Neural progenitor cell (in vitro differentiated cells): ENCODE measurements at places on chromosomes 13 and 19.

DNA sequence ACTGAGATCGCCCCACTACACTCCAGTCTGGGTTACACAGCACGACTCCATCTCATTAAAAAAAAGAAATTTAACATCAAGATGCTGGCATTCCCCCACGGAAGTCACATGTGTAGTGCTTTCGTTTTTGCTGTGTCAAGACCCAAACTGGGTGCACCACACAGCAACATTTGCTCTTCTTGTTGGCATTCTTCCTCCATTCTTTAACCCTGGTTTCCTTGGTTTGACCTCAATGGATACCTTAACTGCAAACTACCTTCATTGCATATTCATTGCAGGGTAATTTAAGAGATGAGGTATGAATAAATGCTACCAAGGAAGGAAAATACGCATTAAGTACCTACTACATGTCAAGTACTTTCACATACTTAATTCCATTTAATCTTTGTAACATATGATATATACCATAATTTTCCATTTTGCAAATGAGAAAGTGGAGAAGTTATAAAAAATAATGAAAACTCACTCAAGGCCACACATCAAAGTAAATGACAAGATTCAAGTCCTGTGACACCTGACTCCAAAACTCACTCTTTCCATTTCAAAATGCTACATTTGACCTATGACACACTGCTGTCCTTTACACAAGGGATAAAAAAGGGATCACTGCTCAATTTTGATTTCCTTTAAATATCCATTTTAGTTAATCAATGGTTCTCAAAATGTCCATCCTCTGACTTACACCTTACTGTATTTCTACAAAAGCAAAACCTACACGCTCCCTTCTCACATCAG is 59.2 kb downstream of the STK24 start:
- no peak for DNase-seq

DNA sequence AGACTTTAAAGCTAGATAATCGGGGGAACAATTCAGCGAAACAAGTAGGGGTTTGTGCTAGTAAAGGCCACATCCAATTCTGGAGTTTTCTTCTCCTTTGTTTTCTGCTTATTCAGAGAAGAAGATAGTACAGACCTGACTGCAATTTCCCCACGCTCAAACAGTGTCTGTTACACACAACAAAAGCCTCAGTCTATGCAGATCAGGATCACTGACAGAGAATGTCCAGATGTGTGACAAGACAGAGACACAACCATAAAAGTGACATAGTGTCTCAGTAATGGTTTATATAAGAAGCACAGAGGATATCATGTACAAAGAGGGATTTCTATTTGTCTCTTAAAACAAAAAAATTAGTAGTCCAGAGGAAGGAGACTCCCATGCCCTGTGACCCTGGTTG is 70.7 kb upstream of the GTF3A start:
- no peak for DNase-seq

DNA sequence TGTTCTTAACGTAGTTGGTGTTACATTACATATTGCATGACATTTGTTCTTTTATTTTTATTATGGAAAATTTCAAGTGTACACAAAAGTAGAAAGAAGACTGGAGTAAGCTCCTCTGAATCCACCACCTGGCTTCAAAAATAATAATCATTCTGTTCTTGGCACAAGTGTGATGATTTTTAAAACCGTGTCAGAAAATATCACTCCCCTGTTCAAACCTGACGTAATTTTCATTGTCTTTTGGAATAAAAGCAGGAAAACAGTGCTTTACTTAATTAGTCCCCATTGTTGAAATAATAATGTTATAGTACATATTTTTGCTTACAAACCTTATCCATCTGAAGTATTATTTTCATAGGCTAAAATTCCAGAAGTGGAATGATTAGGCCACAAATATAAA is 41.3 kb upstream of the SCEL start:
- DNase-seq = no peak

GRCh38 chr13:29535663-29536655 is 59.5 kb downstream of the SLC7A1 start:
- DNase-seq = no peak

DNA sequence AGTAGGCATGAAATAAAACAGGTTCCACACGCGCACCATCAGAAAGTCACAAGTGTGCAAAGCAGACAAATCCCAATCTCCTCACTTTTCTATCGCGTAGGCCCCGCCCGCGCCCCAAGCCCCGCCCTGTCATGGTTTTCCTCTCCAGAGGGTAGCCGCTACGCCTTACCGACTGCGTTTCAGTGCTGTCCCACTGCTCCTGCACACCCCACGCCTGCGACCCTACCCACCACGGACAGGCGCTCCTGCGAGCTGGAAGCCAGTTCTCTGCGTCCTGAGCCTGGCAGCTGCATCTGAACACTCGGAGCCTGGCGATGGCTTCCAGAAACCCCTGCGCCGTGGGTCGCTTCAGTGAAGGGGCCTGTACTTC is 379 bp upstream of the ZNF470 start:
- DNase-seq = no peak

- no peak for DNase-seq
Observed at GRCh38 chr13:47374741-47375140, 477.9 kb upstream of the HTR2A start.

- no peak for DNase-seq
Observed at GRCh38 chr19:15812060-15812722, 3.3 kb downstream of the OR10H1 start.

DNA sequence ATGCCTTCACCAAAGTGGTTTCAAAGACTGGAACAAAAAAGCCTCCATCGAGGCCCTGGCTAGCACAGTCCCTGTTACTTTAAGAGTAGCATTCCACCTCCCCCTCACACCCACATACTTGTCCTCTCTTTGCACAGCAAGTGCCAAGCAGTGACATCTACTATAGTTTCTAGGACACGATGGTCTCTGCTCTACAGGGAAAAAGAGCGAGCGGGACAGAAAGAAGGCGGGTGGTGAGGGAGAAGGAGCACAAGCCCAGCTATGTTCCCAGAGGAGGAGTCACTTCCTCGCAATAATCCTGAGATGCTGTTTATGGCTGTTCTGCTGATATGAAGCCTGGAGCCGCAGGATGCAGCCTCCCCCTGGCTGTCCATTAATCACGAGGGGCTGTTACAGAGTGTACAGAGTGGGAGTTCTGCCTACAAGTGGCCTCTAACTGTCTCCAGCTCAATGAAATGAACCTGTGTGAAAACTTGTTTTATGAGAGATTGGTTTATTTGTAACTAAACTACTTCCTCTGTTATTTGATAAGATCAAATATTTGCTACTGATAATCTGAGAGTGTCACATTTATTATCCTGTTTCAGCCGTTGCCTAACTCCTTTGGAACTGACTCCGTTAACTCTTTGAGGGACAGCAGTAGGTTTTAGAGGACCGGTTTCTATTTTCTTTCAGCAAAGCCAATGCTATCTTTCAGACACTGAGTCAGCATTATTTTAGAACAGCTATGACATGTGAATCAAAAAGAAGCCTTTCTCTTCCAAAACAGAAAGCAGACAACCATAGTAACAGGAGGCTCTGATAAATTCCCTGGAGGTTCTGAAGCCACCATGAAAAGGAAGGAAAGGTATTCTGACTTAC is 208.0 kb downstream of the SPRY2 start:
- DNase-seq = peak; percentile 31

DNA sequence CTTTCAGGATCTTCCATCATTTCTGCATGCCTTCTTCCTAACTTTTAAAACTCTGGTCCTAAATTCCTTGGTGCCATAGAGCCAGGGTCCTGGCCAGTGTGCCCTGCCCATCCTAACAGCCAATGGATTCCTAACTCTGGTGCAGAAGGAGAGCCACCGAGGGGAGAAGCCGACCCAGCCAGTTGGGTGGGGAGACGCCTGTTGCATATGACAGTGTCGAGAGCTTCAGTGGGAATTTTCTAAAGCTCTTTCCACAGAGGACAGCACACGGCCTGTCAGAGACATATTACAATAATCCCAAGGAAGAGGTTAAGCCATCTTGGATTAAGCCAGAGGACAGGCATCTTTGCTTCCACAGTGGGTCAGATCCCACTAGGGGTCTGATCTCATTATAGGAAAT is 180.4 kb downstream of the ZNF536 start:
- DNase-seq = no peak

GRCh38 chr13:59299584-59299983 is 864.1 kb downstream of the DIAPH3 start:
- no peak for DNase-seq

- no peak for DNase-seq
Observed at GRCh38 chr13:112938680-112939079, 30.3 kb upstream of the MCF2L start.

GRCh38 chr13:59744747-59745391 is 418.9 kb downstream of the DIAPH3 start:
- no peak for DNase-seq

- DNase-seq = no peak
Observed at GRCh38 chr13:108407495-108407894, 138.0 kb downstream of the TNFSF13B start.

DNA sequence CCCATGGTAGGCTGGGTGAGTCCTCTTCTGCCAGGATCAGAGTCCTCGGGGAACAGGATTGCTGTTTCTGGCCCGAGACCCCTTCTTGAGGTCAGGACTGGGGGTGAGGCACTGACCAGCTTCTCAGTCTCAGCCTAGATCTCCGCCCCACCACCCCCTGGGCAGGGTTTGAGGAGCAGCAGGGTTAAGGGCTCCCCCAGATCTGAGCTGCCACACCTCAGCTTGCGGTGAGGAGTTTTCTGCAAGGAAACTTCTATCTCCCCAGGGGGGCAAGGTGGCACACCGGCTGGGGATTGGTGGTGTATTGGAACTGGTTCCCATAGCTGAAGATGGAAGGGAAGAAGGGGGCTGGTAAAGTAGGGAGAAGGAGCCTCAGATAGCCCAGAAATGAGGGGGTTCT is 19.5 kb downstream of the CHST8 start:
- DNase-seq = no peak

GRCh38 chr13:98486412-98486811 is 90.5 kb downstream of the STK24 start:
- DNase-seq = no peak

- DNase-seq = no peak
Observed at GRCh38 chr13:37475966-37476365, 122.6 kb downstream of the POSTN start.

GRCh38 chr13:25281193-25281934 is 5.9 kb downstream of the MTMR6 start:
- DNase-seq = no peak

GRCh38 chr19:43524922-43525835 is 1.8 kb downstream of the ETHE1 start:
- peak; percentile 38 for DNase-seq

DNA sequence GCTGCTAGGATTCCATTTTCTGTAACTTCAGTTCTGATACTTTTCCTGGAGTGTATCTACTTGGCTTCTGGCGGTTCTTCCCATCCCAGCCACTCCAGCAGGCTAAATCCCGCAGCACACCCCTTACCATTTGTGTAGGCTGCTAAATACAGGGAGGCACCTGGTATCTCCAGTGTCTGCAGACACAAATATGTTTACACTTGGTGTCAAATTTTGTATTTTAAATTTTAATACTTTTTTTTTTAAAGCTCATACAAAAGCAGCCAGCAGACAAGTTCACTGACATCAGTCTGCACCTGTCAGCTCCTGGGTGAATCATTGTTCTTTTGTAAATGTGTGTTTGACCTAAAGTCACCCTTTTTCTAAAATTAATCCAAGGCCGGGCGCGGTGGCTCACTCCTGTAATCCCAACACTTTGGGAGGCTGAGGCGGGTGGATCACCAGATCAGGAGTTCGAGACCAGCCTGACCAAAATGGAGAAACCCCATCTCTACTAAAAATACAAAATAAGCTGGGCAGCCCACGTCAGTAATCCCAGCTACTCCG is 3.4 kb upstream of the ZSCAN4 start:
- DNase-seq = no peak

DNA sequence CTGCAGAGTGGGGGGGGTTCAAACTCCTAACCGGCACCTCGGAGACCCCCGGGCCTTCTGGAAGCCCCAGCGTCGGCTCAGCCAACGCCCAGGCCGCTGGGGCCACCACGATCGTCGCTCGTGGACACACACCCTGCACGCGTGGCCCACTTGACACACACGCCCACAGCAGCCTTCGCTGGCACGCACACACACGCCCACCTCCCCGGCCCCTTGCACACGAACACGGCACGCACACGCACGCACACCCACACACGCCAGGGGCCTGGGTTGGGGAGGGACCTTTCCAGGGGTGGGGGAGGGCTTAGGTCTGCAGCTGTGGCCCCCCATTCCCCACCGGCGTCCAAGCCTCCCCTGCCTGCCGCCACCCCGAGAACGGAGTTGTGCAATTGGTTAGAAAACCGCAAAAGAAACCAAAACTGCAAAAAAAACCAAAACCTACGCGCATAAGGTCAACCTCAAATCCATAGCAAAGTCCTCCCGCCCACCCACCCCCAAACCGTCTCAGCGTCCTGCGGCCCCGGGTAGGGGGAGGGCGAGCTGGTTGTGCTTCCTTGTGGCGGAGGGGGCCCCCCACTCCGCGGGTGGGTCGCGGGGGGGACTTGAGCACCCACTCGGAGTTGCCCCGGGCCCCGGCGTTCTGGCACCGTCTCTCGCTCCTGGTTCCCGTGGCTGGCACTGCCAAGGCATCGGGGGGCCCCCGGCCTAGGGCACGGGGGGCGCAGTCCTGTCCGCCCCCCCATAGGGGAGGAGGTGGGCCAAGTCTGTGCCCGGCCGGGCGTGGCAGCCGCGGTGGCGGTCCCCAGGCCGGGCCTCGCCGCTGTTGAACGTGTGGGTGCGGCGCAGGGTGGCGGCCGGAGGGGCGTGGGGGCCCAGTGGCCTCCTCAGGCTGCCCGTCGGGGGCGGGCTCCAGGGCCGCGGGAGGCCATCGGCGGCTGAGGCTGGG is 3.3 kb upstream of the LRG1 start:
- DNase-seq = no peak

- DNase-seq = no peak
Observed at GRCh38 chr13:38265132-38265497, 84.5 kb upstream of the UFM1 start.

DNA sequence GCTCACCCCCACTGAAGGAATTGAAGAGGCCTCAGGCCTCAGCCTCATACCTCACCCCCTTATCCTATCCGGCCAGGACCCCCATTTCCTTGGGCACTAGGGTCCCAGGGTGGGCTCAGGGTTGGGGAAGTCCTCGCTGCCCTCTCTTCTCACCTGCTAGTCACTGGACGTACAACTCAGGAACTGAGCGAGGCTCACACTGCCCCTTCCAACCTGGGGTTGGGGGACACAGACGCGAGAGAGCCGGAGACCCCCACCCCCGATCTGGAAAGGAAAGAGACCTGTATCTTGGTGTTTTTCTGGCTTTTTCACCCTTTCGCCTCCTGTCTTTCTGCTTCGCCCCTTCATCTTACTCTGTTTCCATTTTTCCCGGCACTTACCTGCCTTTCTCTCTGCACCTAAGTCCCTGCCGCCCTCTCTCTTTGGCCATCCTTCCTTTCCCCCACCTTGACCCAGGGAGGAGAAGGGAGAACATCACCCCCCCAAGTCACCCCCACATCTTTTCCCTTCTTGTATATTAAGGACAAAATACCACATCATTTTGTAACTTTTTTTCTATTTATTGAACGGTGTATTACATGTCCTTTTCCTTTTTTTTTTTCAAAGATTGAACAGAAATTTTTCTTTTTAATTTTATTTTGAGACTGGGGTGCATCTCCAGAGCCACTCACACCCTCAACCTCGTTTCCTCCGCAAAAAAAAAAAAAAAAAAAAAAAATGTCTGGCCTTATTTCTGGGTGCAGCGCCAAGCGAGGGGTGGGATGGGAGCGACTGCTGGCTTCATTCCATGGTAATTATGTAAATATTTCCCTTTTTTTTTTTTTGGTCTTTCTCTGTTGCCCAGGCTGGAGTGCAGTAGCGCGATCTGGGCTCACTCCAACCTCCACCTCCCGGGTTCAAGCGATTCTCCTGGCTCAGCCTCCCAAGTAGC is 36.6 kb downstream of the ZSWIM4 start:
- DNase-seq = no peak
